MV-4-11 (cell line): ENCODE measurements at places on chromosomes 3 and 15.

GRCh38 chr3:193660171-193660570 lies 67.2 kb downstream of the OPA1 start:
- no peak for DNase-seq

GRCh38 chr3:187782006-187782405 lies 36.7 kb upstream of the BCL6 start:
- no peak for DNase-seq

DNA sequence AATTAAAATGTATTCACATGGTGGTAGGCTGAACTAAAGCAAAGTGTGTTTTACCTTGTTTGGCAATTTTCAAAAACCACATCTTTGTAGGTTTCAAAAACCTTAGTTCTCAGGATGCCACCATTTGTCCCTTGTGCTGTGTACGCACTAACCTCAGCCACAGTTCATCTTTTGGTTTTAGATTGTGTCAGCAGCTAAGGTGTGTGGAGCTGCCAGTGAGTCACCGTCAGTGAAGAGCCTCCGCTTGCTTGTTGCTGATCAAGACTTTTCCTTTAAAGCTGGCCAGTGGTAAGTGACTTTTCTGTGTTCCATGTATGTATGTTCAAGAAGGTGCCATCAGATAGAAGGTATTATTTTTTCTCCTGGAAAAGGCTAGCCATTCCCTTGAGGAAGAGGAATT lies 21.1 kb downstream of the OXNAD1 start:
- no peak for DNase-seq

GRCh38 chr3:38616111-38616510 lies 33.4 kb downstream of the SCN5A start:
- no peak for DNase-seq

- peak; percentile 77 for DNase-seq
Observed at GRCh38 chr15:55526559-55527036, 18.6 kb upstream of the DNAAF4 start.

GRCh38 chr15:65033659-65034269 lies 4.3 kb upstream of the MTFMT start:
- DNase-seq: peak; percentile 38

DNA sequence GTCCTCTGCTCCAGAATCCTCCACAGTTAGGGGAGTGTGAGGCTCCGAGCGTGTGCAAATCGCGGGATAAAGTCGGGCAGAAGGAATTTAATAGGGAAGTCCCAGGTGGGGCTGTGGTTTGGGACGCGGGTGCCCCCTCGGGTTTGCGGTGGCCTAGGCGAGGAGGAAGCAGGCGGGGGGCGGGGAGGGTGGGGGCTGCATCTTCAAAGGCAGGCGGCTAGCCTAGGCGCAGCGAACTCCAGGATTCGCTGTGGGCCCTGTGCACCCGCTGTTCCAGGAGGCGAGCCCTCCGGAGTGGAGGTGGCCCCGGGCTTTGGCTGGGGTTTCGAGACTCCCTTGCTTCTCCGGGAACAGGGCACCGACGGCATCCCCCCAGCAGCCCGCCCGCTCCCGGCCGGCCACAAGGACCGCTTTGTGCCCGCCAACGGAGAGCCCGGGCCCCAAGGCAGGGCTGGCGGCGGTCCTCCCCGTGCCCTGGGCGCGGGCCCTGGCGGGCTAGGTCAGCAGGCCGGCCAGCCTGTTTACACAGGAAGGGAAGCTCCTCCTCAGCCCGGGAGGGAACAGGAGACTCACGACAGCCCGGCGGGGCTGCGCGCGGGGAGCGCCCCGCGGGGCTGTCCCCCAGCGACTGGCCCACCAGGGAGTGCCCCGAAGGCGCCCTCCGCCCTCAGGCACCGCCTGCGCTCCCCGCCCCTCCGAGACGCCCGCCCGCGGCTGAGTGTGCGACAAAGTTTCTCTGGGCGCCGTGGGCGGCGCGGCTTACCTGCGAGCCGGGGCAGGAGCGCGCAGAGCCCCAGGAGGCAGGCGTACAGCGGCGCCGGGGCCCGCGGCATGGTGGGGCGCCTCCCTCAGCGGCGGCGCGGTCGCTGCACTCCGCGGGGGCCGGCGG lies 753 bp downstream of the ITGB5 start:
- DNase-seq: no peak

DNA sequence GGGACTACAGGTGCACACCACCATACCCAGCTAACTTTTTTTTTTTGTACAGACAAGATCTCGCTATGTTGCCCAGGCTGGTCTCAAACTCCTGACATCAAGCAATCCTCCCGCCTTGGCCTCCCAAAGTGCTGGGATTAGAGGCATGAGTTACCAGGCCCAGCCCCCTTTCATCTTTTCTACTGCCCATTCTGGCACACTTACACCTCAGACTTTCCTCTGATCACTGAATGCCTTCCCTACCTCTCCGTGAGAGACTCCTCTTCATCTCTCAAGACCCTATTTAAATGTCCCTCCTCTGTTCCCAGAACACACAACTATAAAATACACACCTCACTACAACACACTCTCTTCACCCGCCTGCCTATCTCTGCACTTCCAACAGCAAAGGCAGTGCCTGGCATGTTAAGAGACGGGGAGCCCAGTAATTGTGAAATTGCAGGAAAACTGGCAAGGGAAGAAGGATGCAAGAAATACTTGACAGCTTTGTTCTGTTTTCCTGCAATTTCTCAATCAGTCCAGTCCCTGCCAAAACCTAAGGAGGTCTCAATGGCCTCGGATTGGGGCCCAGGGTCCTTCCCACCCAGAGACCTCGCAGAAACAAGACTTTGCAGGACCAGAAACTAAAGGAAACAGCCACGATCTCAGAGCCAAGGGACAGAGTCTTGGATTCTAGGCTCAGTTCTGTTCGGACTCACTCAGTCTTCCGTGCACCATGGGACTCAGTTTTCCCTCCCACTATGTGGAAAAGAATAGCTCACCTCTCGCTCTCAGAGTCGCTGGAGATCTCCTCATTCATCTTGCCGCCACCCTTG lies 849 bp downstream of the RRP9 start:
- DNase-seq: no peak

DNA sequence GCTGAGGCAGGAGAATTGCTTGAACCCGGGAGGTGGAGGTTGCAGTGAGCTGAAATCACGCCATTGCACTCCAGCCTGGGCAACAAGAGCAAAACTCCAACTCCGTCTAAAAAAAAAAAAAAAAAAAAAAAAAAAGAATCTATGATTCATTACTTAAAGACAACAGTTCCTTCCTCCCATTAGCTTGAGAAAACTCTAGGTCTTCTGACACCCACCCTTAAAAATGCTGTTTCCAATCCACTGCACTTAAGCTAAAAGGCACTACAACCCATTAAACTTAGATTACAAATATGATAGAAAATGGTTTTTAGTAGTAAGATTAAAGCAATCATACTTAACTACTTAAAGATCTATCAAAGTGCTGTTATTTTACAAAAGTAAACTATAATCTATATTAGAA lies 40.0 kb upstream of the BHLHE40 start:
- DNase-seq: no peak

- no peak for DNase-seq
Observed at GRCh38 chr3:47978386-47978785, 37.8 kb downstream of the MAP4 start.

DNA sequence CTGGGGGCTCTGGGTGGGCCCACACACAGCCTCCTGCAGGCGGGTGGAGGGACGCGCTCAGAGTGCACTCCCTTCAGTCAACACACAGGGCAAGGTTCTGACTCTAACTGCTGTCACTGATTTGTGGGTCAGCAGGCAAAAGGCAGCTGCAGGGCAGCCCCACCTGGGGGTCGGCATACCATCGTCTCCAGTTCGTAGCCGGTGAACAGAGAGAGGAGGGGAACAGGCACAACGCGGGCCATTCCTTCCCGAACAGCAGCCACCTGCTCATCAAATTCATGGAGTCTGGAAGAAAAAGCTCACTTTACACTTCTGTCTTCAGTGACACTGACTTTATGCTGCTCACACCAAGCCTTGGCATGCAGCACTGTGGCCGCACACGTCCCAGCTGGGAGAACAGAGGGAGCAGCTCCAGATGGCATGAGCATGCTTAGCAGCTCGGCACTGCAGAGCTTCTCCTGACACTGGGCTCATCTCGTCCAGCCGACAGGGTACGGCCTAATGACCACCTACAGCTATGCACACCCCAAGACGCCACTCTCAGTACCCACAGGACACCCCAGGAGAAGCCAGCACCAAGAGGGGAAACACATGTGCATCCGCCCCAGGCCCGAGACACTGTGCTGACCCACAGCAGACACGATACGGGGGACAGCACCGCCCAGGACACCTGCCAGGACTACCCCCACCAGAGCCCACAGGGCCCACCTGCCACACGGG lies 14.4 kb upstream of the OCA2 start:
- DNase-seq: no peak

GRCh38 chr3:111605018-111605417 lies 9.9 kb upstream of the ZBED2 start:
- no peak for DNase-seq

GRCh38 chr15:89177633-89178306 lies 43.6 kb downstream of the RLBP1 start:
- DNase-seq: peak; percentile 40

GRCh38 chr3:112709911-112710310 lies 69.0 kb upstream of the CCDC80 start:
- DNase-seq: peak; percentile 74

- DNase-seq: no peak
Observed at GRCh38 chr3:105463620-105464019, 96.9 kb downstream of the ALCAM start.

DNA sequence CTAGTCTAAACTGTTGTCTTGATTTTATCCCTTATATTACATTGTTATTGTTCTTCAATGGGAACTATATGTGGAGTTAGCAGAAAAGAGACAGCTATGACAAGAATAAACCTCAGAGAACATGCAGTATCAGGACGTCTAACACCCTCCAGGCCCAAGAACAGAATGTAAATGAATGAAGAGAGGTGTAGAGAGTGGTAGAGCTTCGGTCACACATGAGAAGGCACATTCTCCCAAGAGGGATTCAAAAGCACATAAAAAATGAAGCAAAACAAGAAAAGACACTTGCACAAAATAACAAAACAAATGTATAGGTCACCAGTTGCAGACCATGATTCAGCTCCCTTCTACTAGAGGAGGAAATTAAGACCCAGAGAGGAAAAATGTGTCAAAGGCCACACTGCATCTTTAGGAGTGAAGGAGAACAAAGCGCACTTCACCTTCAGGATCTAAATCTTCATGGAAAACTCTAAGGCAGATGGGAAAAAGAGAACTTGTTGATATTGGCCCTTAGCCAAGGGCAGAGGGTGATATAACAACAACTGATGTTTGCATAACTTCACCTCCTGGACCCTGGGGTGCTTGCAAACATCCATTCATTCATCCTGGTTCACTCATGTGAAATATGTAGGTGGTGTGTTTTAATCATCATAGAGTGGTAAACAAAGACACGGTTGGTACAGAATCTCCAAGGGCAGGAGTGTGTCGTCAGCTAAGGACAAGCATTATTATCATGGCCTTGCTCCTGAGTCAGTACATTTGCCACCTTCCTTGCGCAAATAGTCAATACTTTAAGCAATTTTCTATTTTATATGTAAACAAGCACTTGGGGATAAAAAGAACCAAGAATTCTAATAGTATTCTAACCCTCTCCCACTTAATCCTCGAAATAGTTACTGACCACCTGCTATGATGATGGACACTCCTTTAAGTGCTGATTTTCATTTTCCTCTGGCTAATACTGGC lies 8.8 kb downstream of the NEK10 start:
- no peak for DNase-seq

- DNase-seq: no peak
Observed at GRCh38 chr3:39104961-39105686, 2.3 kb downstream of the GORASP1 start.

- peak; percentile 53 for DNase-seq
Observed at GRCh38 chr15:25439369-25439836, 579 bp upstream of the UBE3A start.

DNA sequence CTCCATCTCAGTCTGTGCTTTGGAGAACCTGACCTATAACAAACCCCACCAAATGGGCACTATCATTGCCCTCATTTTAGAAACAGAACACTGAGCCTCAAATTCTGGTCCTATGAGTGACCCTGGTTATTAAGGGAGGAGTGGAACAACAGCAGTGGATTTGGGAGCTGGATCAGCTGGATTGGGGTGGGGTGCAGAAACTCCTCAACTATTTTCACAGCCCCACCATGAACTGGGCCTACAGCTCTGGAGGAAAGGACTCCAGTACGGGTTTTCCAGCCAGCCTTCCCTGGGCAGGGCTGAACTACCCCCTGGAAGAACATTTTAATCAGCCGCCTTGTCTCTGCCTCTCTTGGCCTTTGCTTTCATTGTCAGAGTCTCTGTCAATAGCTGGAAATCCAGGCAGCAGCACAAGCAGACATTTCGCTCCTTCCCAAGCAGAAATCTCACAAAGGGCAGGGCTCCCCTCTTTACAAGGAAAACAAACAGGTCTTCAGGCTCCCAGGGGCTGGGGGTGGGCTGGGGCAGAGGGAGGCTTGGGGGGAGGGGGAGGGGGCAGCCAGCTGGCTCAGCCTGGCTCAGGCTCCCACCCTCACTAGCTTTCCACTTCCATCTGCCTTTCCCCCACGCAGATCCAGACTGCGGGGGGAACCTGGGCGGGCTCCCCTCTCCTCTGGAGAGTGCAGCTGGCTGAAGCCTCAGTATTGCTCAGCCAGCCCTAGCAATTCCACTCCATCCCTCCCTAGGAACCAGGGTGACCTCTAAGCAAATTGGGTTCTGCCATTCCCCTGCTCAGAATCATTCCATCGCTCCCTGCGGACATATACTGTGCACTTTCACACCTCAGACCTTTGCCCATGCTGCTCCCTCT lies 13.7 kb upstream of the TLE3 start:
- DNase-seq: peak; percentile 30

DNA sequence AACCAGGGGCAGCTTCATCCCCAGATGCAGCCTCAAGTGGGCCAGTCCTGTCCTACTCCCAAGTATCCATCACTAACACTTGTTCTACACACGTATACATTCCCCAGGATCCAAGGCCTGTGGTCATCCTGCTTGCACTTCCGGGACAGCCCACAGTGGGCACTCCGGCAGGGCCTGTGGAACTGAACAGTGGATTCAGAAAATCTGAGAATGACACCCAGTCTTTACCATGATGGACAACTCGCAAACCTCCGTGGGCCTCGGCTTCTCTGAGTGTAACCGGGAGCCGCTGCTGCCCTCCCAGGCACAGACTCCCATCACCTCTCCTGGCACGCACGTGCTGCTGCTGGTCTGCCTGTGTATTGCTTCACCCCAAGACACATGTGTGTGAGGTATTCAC lies 59.6 kb downstream of the ATP10A start:
- DNase-seq: no peak

DNA sequence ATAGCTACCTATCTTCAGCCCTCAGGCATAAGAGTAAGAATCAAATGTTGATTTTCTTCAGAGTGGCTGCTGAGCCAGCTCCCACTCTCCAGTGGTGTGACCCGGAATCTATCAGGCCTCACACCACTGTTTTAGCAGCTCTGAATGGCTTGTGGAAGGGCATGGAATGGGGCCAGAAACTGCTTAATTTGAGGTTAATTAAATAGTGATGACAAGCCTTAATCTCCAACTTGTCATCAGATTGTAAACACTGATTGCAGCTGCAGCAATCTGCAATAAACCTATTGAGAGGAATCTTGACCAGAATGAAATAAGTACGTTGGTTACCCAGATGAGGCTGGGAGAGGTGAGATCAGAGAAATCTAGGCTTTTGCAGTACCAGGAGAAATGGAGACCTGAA lies 317.4 kb downstream of the FHIT start:
- no peak for DNase-seq

- no peak for DNase-seq
Observed at GRCh38 chr3:24713516-24713915, 218.9 kb upstream of the THRB start.

- DNase-seq: no peak
Observed at GRCh38 chr15:73922186-73923151, 3.8 kb upstream of the LOXL1 start.
